Omental fat pad (tissue), 4 donors: ENCODE measurements at places on chromosomes 13 and 19.

- DNase-seq, result no peak
Measured at GRCh38 chr13:61144834-61145593, 270.6 kb downstream of the PCDH20 start.

DNA sequence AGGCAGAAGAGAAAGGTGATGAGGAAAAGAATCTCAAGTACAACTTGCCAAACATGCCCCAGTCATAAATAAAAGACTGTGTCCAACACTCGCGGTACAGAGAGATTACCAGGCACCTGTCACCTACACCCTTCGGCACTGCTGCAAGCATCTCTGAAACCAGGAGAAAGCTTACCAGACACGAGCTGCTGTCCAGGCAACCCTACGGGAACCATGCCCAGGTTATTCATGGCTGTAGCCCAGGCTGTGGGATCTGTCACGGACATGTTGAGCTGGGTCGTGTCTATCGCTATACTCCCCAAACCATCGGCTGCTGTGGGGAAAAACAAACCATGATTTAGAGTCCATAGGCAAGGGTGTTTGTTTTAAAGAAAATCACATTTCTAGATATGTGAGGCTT lies 375.0 kb downstream of the ENOX1 start:
- no peak for DNase-seq

DNA sequence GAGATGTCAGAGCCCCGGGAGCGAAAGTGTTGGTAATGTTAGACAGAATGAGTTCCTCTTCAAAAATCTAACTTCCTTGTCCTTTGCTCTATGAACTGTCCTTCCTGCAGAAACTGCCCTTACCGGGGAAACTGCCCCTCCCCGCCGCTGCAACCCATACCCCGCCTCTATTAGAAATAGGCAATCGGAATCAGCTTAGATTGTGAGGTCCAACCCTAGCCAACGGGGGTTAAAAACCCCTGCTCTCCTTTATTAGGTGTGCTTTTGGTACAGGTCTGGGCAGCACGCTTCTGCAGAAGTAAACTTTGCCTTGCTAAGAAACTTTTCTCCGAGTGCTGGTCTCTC lies 11.5 kb upstream of the CAPNS1 start:
- DNase-seq, result no peak

- DNase-seq, result no peak
Measured at GRCh38 chr13:104460554-104460953, 1394.3 kb upstream of the SLC10A2 start.

DNA sequence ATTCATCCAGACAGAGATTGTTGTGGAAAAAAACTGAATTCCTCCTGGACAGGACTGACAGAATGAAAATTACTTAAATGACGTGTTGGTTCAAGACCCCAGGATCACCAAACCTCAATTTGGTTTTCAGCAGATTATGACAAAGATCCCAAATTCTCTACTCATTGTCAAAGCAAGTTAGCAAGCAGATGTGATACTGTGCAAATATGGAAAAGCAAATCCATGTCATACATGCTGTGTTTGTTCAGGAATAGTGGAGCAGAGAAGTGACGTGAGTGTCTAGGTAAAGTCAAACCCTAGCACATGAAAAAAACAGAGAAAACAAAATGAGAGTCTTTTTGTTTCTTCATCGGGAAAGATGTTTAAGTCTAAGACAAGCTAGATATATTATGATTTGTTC lies 169.2 kb upstream of the NBEA start:
- DNase-seq, result no peak

GRCh38 chr13:33927315-33927714 lies 109.4 kb downstream of the RFC3 start:
- DNase-seq, result no peak

- no peak for DNase-seq
Measured at GRCh38 chr19:33610588-33610987, 11.2 kb upstream of the CHST8 start.

DNA sequence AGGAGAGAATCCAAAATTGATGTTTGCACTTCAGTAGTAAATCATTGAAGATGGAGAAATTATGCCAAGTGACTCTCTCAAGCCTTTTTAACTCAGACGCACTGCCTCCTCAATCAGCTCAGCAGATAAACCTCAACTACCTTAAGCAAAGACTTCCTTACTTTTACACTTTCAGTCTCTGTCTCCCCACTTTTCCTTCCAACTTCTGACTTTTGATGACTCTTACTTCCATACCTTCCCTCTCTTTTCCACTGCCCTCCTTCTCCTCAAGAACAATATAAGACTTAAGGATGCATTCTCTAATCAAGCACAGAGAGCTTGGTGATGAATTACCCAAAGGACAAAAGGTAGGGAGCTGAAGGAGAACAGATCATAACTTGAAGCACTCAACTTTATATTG lies 4.8 kb upstream of the DACH1 start:
- DNase-seq, result no peak

DNA sequence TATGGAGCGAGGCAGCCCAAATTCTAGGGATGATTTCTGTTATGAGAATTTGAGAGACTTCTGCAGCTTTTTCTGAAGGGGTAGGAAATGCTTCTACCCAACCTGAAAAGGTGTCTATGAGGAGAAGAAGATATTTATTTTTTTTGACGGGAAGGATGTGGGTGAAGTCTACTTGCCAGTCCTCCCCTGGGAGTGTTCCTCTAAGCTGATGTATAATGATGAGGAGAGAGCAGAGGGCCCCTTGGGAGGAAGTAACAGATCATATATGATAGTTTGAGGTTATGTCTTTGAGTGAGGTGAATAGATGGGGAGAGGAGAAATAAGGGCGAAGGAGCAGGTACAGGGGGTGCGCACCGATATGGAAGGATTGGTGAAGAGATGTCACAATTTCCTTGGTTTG lies 910.6 kb upstream of the SLITRK5 start:
- DNase-seq, result no peak

GRCh38 chr19:1324806-1325567 lies 39.3 kb downstream of the EFNA2 start:
- DNase-seq, result peak; percentile 28

DNA sequence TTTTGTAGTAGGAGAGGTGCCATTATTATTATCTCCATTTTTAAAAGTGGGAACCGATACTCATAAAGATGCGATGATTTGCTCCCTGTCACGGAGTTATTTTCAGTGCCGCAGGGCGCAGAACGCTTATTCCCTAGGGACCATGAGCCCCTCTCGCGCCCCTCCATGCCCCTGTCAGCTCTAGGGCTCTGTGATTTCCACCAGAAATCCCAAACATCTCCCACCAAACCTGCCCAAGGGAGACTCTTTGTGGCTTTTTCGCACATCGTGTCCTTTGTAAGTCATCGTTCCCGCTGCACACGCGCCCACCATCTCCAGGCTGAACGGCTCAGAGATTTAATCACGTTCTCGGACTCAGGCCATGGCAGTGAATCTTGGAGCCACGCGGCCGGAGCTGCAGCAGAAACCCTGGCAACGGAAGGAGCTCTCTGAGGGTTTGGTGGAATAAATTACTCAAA lies 105.1 kb downstream of the DNAJC15 start:
- DNase-seq, result no peak

DNA sequence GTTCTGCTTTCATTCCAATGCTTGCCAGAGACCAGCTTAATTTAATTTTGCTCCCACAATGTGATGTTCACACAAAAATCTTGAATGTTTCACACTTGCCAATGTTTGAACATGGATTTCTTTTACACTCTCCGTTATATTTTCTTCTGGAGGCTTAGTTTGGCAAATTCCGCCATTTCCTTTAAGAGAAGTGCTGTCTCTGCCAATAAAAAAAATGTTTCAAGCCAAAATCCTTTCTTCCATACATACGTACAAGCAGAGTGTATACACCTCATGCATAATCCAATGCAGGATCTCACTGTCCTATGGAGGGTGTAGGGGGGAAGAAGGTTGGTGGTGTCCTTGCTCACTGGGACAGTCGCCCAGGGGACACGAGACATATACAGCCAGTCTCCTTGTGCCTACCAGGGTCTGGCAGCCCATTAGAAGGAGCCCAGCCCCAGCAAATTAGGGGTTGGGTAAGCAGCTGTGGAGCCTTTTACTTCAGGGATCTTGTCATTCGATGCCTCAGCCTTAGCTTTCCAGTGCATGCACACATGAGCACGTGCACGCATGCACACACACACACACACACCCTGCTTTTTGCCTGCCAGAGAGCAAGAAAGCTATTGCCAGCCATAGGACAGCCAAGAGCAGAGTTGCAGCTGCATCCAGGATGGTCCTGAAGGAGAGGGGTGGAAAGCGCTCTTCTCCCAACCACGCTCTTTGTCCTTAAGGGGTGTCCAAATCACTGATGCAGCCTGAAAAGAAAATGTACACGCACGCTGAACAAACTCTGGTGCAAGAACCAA lies 208.3 kb downstream of the FOXO1 start:
- no peak for DNase-seq

DNA sequence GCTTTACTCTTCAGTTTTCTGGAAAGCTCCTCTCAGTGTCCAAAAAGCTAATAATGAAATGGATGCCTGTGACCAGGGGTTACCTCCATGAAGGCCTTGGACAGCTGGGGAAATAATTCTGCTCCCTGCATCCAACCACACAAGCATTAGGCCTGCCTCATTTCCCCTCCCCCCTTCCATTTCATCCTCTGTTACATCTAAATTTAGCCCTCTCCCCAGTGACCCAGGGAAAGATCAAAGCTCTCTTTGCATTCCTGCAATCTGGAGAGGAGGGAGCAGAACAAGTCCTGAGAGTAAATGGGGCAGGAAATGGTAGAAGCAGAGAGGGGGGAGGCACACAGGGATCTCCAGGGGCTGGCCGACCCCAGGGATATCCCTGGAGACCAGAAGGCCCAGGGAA lies 452.7 kb downstream of the TSHZ3 start:
- no peak for DNase-seq
